NCI-H187 (cell line): ENCODE measurements at places on chromosomes 3 and 15.

DNA sequence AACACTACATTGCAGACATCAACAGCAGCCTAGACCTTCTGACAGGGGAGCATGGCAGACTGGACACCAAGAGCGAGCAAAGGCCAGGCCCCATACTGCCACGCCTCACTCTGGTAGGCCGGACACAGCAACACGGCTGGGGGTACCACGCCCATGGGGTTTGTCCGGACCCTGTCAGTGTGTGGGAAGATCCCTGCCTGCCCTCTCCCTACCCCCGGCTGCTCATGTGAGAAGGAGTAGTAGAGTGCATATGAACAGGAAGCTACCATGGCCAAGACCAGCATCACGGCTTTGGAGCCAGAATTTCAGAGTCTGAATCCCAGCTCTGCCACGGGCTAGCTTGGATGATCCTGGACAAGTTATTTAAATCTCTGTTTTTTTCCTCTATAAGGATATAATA, 27.9 kb downstream of the ALDH1L1 start:
- DNase-seq = no peak

DNA sequence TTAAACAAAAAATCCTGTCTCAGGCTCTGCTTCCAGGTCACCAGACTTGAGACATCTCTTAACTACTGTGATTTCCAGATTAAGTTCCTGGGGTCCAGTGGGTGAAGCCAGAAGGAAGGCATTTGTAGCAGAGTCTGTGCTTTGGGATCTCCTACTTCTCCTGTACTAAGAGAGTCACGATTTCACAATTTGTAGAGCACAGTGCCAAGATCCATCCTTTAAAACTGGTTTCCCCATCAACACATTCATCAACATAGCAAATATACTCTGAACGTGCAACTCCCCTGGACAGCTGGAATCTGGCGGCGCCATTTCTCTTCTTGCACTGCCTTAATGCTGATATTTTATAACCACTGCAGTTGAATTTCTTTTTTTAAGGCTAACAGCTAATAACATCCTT, 33.2 kb downstream of the CDCP1 start:
- no peak for DNase-seq

GRCh38 chr3:33941804-33942203, 143.4 kb downstream of the PDCD6IP start:
- no peak for DNase-seq

DNA sequence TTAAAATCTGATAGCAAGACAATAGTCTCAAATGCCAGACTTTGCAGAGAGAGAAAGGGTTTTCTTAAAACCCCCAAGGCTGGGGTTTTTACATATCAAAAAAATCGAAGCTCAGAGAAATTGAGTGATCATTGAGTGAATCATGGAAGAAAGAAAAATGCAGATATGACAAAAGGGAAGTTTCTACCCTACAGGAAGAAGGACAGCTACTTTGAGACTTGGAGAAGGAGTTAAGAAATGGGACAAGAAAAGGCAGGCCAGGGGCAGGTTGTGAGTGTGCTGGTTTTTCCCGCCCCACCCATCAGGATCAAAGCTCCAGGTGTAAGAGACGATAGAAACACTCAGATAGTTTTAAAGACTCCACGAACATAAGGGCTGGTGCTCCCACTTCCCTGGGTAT, 18.6 kb downstream of the TMEM158 start:
- DNase-seq = no peak

DNA sequence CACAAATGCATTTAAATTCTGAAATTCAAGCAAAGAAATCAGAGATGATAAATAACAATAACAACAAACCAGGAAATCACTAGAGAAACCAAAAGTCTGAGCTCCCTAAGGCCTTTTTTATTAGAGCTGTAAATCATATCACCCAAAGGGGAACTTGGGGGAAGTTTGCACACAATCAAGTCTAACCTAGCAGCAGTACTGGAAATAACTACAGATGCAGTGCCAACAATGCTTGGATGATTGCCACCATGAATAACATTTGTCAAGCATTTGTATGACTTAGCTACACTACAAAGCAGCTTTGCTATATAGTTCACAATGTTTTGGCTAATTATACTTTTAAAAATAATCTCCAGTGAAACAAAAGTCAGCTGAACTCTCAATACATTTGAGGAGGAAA, 27.8 kb downstream of the SHQ1 start:
- no peak for DNase-seq

- no peak for DNase-seq
Measured at GRCh38 chr3:73086071-73086494, 24.6 kb downstream of the EBLN2 start.

DNA sequence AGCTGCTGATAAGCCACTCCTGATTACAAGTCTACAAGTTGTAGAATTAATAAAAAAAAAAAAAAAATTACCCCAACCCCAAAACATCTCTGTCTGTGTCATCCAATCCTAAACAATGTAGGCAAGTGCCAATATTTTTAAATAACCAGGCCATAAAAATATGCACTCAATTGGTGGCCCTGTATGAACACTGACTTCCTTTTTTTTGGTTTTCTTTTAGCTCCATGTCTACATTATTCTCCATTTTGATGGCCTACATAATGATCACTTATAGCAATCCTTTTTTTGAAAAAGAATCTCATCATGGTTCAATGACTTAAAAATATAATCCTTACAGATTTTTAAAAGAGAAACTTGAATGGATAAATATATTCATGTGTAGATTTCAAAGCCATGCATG, 72.1 kb downstream of the FOXP1 start:
- DNase-seq = no peak

DNA sequence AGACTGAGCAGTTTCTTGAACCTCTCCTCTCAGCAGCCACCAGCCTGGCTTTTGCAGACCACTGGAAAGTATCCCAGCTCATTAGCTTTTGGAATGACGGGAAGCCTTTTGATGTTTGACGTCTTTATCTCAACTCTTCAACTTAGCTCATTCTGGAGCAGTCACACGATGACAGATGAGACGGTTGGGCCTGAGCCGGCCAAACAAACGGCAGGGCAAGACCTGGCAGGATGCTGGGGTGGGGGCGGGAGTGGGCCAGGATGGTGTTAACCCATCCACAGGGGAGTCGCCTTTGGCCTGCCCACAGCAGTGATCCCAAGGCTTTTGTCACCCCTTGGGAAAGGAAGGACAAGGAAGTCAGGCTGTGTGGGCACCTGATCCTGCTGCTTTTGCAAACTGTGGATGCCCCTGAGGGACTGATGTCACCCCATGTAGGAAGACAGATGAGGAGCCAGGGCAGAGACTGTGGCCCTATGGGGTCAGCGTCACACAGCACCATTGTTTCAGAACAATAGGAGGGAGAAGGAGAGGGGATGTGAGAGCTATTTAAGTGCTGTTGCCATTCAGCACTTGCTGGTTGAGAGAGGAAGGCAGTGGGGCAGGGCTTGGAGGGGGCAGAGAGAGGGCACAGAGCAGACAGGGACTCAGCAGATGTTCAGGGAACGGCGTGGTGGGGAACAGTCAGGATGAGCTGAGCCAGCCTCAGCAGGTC, 121.9 kb upstream of the CTDSPL start:
- no peak for DNase-seq

GRCh38 chr3:20232906-20233780, 47.1 kb upstream of the SGO1 start:
- DNase-seq = no peak

GRCh38 chr3:153414982-153415381, 253.0 kb downstream of the RAP2B start:
- DNase-seq = no peak

GRCh38 chr15:49223536-49224274, 53.7 kb downstream of the GALK2 start:
- no peak for DNase-seq

DNA sequence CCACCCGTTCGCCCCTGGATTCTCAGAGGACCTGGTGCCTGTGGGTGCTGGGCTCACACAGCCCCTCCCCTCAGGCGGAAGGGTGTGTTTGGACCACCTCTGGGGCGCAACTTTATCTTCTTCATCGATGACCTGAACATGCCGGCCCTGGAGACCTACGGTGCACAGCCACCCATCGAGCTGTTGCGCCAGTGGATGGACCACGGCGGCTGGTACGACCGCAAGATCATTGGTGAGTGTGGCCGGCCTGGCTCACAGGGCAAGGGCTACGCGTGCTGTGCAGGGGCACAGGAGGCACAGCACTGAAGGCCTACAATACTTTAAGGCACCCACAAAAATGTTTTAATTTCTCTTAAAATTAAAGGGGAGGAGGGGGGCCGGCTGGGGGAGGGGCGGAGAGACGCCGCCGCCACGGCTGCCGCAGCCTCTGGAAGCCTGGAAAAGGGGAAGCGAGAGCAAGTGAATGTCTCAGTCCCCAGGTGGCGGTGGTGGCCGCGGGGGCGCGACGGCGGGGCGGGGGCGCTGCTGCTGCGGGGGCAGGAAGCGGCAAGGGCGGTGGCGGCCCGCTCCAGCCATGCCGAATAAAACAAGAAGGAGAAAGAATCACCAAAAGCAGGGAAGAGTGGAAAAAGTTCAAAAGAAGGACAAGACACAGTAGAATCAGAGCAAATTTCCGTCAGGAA, 56.8 kb downstream of the DNAH1 start:
- no peak for DNase-seq

GRCh38 chr3:79067734-79068133, 700.1 kb downstream of the ROBO1 start:
- no peak for DNase-seq

DNA sequence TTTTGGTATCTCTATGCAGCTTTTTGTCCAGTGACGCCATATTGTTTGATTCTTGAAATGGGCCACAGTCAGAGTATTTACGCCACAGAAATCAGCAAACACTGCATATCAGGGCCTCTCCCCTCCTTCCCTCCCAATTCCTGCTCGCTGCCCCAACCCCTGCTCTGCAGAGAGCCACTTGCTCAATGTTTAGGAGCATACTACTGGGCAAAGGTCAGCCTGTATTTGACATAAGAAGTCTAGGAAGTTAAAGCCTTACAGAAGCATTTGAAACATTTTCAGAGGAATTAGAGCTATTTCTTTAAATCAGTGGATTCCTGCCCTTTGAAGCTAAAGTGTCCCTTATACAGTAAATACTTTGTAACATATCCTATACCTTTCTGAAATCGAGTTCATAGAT, 17.4 kb upstream of the RARB start:
- DNase-seq = no peak

DNA sequence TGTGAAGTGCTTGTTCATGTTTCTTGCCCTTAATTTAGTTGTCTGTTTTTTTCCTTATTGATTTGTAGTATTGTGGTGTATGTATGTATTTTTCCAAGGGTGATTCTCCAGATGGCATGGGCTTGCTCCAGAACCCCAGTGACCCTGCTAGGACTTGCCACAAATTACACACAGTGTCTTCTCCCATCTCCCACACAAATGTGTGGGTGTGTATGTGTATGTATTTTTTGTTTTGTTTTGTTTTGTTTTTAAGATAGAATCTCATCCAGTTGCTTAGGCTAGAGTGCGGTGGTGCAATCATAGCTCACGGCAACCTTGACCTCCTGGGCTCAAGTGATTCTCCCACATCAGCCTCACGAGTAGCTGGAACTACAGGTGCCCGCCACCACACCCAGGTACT, 36.2 kb upstream of the ARID3B start:
- no peak for DNase-seq

GRCh38 chr15:90336705-90337141, 15.4 kb upstream of the ZNF774 start:
- no peak for DNase-seq

DNA sequence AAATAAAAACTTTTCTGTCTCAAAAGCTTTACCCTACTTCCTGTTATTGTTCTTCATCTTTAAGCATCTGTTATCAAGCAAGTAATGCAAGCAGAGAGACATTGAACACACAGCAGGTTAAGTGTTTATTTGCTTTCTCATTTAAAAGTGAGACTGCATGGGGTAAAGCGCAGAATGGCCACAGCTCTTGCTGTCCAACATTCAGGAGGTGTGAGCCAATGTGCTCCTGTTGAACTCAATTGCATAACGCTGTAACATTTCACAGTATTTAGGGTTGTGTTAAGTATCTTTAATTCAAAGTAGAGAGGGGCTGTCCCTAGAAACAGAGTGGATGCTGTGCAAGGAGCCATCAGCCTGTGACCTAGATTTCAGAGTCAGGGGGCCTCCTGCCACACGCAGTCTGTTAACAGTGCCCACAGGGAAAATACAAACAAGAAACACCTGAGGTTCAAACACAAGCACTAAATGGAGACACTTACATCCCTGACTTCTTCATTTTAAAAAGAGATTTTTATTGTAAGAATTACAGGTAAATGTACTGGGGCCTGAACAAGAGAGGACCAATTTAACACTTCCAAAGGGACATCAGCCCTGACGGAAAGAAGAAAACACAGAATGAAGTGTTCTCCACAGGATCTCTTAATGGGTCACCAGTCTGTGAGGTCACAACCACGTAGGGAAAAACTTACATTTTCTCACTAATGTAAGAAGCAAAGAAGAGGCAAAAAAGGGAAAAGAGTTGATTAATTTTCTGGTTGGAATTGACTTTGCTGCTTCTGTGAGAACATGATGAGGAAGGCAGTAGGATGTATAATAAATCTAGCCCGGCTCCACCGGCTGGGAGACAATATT, 815.1 kb downstream of the VGLL3 start:
- DNase-seq = no peak

DNA sequence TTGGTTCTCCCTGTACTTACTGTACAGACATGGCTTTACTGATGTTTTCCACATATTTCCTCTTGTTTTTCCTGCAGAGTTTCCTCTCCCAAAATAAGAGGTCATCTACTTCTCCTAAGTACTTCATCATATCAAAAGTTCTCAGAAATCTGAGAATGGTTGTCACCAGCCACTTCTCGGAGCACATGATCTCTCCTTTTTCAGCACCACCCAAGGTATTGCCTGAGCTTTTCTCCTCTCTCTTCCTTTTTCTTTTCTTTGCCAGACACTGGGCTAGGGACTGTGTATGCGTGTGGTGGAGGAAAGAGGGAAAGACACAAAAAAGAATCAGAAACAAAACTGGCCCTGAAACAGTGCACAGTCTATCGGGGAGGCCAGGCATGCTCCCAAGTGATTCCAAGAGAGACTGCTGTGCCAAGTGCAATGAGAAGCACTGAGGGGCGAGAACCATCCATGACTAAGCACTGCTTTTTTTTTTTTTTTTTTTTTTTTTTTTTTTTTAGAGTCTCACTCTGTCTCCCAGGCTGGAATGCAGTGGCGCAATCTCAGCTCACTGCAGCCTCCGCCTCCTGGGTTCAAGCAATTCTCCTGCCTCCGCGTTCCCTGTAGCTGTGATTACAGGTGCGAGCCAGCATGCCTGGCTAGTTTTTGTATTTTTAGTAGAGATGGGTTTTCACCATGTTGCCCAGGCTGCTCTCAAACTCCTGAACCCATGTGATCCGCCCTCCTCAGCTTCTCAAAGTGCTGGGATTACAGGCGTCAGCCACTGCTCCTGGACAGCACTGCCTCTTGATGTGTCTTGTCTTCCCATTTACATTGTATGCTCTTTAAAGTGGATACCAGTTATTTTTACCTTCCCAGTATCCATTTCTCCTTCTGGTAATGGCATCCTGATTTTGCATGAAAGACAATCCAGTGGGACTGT, 194.0 kb upstream of the FEZF2 start:
- no peak for DNase-seq
